Effector memory CD8-positive, alpha-beta T cell (primary cell): ENCODE measurements at places on chromosomes 2 and 18.

DNA sequence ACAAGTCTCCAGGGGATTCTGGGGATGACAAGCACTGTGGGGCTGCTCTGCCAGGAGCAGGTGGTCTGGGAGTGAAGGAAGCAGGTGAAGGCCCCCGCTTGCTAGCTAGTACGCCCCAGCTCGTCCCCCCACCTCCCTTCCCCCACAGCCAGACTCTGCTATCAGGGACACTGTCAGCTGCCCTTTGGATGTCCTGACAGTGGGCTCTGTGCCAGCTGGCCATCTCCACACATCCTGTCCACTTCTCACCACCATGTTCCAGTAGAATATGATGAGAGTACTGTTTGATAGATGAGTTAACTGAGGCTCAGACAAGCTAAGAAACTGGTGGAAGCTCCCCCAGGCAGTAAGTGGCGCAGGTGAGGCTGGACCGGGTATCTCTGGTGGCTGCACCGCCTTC is 276.2 kb downstream of the CELF4 start:
- no peak overlapping the region for H3K27ac ChIP-seq
- DNase-seq = no peak
- no peaks in the 10 kb centered on the region for H3K4me1 ChIP-seq
- no peaks in the 10 kb centered on the region for H3K36me3 ChIP-seq
- no peak overlapping the region for H3K4me3 ChIP-seq

DNA sequence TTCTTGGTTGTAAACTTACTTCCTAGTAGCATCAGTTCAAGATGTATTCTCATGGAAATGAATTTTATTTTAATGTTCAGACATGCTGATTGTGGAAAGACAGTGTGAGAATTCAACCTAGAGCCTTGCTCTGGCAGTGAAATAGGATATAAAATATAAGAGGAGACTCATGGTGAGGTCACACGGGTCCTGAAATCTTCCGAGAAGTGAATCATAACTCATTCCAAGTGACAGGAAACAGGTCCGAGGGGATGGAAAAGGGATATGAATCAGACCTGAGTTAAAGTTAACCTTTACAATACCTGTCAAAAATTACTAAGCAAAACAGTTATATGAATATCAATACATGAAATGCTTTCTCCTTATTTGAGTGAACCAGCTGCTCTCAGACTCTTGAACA is 185.2 kb upstream of the LRRTM1 start:
- no peaks in the 10 kb centered on the region for H3K36me3 ChIP-seq
- no peaks in the 10 kb centered on the region for H3K27me3 ChIP-seq
- H3K4me1 ChIP-seq = no peaks in the 10 kb centered on the region

DNA sequence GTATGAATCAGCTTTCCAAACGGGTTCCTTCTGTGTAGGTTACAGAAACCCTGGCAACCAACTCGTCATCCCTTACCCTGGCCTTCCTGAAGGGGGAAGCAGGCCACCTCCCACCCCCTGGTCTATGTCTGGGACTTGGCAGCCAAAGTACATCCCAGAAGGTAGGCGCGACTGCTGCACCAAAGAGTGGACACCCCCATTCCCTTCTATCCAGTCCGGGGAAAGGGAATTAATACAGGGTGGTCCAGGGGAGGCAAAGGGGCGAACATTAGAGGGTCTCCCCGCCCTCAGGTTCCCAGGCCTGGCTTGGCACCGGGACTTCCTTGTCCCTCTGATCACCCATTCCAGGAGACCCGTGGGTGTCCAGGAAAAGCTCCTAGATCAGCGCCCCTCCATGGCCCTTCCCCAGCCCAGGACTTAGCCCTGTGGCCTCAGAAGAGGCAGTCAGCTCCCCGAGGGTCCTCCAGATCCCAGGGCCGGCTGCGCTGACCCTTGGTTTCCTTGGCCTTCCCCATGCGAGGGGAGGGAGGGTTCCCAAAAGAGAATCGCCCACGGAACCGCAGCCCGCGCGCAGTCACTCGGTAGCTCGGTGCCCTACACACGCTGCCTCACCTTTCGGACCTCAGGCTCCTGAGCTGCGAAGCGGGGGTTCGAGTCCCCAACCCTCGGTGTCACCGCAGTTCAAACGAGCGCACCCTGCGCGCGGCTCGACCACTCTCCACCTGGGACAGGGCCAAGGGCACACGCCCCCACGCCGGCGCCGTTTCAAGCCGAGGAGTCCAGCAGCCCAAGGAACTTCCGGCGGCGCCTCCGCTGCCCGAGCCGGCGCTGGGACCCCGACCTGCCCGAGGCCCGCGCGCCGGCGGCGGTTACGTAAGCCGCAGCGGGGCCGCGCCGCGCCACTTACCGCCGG is at the start of gene PER2:
TSS of gene PER2 (minus strand) at position 874 of the 913 bp plus-strand sequence. CDS start 10,674 bp downstream, outside the sequence.
- H3K4me1 ChIP-seq = peaks cover 39% of the 10 kb centered on the region
- peak within 1 kb of the TSS; percentile 95 for H3K27ac ChIP-seq
- no peak for DNase-seq

DNA sequence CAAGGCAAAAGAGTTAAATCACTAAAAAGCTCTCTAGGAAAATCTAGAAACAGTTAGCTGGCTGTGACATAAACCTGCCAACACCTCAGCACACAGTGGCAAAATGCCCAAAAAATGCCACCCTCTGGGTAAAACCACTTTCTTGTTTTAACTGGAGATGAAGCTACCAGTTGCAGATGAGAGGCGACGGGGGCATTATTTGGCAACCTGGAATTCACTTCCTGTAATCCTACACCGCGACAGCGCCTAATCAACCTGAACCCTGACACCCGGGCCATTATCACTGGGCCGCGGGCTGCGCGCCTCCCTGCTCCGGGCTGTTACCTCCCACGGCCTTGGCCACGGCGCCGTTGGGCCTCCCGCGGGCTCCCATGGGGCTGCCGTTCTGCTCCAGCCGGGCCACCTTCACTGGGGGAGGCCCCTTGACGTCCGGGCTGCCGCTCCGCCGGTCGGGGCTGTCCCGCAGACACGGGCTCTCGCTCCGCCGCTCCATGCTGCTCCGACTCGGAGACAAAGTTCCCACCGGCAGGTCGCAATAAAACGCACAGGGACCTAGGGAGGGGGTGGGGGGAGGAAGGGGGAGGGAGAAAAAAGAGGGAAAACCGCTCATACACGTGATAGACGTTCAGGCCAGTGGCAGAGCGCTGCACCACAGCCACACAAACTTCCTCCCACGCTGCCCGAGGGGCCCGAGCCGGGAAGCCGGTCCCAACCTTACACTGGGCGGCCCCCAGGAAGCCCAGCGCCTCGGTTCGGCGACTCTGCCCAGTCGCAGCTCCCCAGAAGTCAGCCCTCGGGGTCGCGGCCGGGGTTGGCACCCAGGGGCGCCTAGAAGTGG is 2.0 kb downstream of the SATB2 start:
- peaks cover 13% of the 10 kb centered on the region for H3K36me3 ChIP-seq
- no peak for DNase-seq
- peaks cover 12% of the 10 kb centered on the region for H3K4me1 ChIP-seq
- H3K27me3 ChIP-seq = peaks cover 49% of the 10 kb centered on the region

DNA sequence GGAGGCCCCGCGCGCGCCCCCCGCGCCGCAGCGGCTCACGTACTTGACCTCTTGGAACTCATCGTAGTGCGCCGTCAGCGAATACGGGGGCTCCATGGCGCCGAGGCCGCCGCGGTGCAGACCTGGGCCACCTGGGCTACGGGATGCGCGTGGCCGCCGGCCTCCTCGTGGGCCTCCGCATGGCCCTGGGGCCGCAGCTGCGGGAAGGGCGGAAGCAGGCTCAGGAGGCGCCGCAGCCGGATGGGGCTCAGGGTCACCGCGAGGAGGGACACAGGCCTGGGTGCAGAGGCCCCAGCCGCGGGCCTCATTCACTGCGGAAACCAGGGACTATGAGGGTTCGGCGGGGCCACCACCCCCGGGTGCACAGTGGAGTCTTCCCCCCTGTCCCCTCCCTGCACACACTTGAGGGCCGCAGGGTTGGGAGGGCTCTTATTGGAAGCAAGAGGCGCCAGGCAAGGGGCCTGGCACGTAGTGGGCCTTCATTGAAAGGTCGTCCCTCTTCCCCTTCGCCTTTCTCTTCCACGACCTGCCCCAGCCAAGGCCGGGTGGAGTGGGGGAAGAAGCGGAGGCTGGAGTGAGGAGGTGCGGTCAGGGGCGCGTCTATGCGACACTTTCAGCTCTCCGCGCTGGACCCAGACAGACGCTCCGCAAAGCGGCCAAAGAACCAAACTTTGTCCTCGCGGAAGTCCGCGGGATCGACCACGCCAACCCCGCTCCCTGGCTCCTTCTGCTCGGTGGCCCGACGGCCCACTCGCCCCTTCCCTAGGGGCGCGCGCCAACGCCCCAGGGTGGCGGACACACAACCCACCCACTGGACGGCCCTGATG is 863 bp downstream of the ECEL1 start:
- H3K27ac ChIP-seq = no peak overlapping the region
- peaks cover 8% of the 10 kb centered on the region for H3K4me1 ChIP-seq
- peaks cover 80% of the 10 kb centered on the region for H3K27me3 ChIP-seq
- H3K4me3 ChIP-seq = peak overlapping the region; percentile 8
- no peak for DNase-seq

DNA sequence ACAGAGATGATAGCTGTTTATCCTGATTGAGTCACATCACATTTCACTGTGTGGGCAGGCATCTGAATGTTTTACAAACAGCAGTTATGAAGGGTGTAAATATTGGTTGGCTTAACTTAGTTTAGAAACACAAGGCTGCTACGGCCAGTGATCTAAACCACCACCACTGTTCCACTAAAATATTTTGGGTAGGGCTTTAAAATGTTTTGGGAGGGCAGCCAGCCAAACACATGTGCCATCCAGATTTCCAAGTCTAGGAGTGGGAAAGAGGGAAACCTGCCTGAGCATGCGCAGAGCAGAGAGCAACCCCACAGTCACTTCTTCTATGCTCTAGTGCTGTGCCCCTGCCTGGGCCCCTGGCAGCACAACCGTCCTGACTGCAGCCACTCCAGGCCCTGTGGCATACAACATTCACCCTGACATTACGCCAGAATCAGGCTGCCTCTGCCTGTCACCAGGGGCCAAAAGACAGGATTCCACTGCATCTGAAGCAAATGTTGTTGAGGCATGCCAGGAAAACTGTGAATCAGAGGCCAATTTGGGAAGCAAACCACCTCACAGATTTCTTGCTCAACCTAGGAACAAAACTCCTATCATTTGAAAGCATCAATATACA is 74.8 kb upstream of the COL5A2 start:
- no peak for DNase-seq
- no peaks in the 10 kb centered on the region for H3K27me3 ChIP-seq
- H3K36me3 ChIP-seq = peaks cover 3% of the 10 kb centered on the region
- H3K4me3 ChIP-seq = no peak overlapping the region

DNA sequence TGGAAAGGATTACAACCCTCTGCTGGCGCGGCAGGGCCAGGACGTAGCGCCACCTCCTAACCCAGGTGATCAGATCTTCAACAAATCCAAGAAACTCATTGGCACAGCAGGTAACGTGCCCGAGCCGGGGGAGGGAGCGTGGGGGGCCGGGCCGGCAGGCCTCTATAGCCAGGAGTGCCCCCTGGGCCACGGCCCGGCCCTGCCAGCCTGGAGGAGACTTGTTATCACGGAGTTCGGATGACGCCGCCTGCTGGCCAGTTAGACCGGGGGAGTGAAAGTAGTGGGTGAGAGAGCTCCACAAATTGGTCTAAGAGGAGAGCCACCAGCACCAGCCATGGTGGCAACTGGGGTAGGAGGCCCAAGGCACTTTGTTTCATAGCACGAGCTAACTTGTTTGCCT is 8.6 kb upstream of the TMEM214 start:
- no peak overlapping the region for H3K4me3 ChIP-seq
- H3K36me3 ChIP-seq = no peaks in the 10 kb centered on the region
- no peak for DNase-seq
- no peaks in the 10 kb centered on the region for H3K27me3 ChIP-seq

- H3K4me3 ChIP-seq = peak overlapping the region; percentile 30
- H3K4me1 ChIP-seq = peaks cover 8% of the 10 kb centered on the region
- H3K36me3 ChIP-seq = peaks cover 28% of the 10 kb centered on the region
- peak overlapping the region; percentile 16 for H3K27ac ChIP-seq
- H3K27me3 ChIP-seq = no peaks in the 10 kb centered on the region
- DNase-seq = no peak
These were observed 7.3 kb downstream of the CEP192 start for GRCh38 chr18:12998332-12999060.

DNA sequence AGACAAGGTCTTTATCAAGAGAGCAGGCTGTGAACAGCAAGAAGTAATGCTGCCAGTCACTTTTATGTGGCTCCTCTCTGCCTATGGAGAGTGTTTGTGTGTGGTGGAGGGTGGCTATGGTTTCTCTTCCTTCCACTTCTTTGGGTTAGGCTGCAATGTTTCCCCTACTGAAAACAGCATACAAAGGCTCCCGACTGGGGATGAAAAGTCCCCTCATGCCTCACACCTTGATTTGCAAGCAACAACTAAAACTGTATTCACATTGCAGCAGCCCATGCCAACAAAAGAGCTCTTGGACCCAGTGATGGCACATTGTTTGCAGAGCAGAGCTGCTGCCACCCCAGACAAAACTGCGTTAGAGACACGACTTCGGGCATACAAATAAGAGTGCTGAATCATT is 301.6 kb downstream of the SLC8A1 start:
- no peak for DNase-seq
- H3K4me3 ChIP-seq = no peak overlapping the region
- no peaks in the 10 kb centered on the region for H3K4me1 ChIP-seq
- H3K36me3 ChIP-seq = no peaks in the 10 kb centered on the region
- no peak overlapping the region for H3K27ac ChIP-seq

- H3K4me1 ChIP-seq = peaks cover 4% of the 10 kb centered on the region
- no peaks in the 10 kb centered on the region for H3K36me3 ChIP-seq
- peaks cover 77% of the 10 kb centered on the region for H3K27me3 ChIP-seq
- H3K4me3 ChIP-seq = peak overlapping the region; percentile 69
- no peak overlapping the region for H3K27ac ChIP-seq
These were observed 1.2 kb upstream of the NPAS2 start for GRCh38 chr2:100818606-100819369.

- H3K36me3 ChIP-seq = peaks cover 7% of the 10 kb centered on the region
- H3K27ac ChIP-seq = no peak overlapping the region
- H3K4me3 ChIP-seq = no peak overlapping the region
- H3K27me3 ChIP-seq = no peaks in the 10 kb centered on the region
- H3K4me1 ChIP-seq = peaks cover 8% of the 10 kb centered on the region
These were observed 22.1 kb upstream of the SERTAD2 start for GRCh38 chr2:64675860-64676259.

- no peak for DNase-seq
- no peak overlapping the region for H3K27ac ChIP-seq
- H3K27me3 ChIP-seq = no peaks in the 10 kb centered on the region
- H3K4me3 ChIP-seq = no peak overlapping the region
- H3K4me1 ChIP-seq = peaks cover 4% of the 10 kb centered on the region
These were observed 199.6 kb downstream of the PRKCE start for GRCh38 chr2:45851111-45851510.

GRCh38 chr2:136638193-136638592 is 127.2 kb upstream of the THSD7B start:
- H3K27me3 ChIP-seq = peaks cover 15% of the 10 kb centered on the region
- no peak for DNase-seq
- no peaks in the 10 kb centered on the region for H3K4me1 ChIP-seq
- H3K27ac ChIP-seq = no peak overlapping the region
- no peak overlapping the region for H3K4me3 ChIP-seq

GRCh38 chr18:63292831-63293683 is 26.5 kb downstream of the BCL2 start:
- peak overlapping the region; percentile 77 for H3K4me3 ChIP-seq
- H3K27ac ChIP-seq = no peak overlapping the region
- DNase-seq = no peak
- peaks cover 51% of the 10 kb centered on the region for H3K4me1 ChIP-seq
- H3K27me3 ChIP-seq = no peaks in the 10 kb centered on the region
- H3K36me3 ChIP-seq = peaks cover 17% of the 10 kb centered on the region
